Gastrocnemius medialis (tissue), 4 donors: ENCODE measurements at places on chromosomes 7 and 10.
A peak's percentile ranks its signal among the peaks of the same experiment; 100 is the strongest.

GRCh38 chr10:119651514-119652360 is 557 bp downstream of the BAG3 start:
- peak; percentile 18 for DNase-seq

DNA sequence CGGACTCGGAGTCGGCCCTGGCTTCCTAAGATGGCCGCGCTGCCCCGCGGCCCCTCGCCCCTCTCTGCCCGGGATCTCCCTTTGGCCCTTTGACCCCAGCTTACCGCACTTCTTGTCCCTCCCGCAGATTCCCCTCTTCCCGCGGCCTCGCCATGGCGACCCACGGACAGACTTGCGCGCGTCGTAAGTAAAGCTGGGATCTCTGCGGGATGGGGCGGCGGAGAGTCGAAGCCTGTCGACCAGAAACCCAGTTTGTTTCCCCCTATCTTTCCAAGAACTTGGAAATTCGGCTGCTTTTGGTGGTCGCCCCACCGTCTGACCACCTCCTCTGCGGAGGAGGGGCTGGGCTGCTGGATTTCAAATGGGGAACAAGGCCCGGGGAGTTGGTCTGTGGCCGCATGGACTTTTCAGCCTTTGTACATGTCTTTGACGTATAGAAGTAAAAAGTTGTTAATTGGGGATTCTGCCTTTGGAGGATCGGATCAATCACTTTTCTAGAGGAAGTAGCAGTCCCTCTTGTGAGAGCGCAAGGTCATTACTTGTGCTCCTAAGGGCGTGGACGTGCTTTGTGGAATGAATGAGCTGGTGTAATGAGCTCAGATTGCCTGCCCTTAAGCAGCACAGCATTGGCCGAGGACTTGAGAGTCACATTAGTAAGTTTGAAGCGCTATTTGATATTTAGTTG is 553 bp downstream of the VDAC2 start:
- no peak for DNase-seq

GRCh38 chr7:22563621-22564241 is 63.7 kb upstream of the STEAP1B start:
- DNase-seq: no peak

- DNase-seq: no peak
These were observed 24.8 kb downstream of the STYXL1 start for GRCh38 chr7:76023002-76023401.

GRCh38 chr7:140624392-140625191 is 16.0 kb downstream of the DENND2A start:
- no peak for DNase-seq

DNA sequence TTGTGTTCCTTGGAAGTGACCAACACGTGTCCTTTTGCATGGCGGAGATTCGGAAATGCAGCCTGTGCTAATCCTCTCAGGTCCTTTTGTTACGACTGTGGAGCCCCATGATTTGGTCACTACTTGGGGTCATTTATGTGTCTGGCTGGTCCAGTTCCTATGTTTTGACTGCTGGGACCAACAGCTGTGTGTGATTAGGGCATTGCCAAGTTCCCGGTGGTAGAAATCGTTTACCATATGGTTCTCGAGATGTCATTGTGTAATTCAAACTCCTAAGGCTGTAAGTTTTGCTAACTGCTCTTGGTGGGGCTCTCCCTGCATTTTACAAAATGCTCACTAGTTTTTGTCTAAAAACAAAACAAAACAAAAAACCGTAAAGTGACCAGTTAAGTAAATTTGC is 62.0 kb downstream of the CCNY start:
- no peak for DNase-seq
